ENCODE measurements at places on chromosomes 3 and 15.

DNA sequence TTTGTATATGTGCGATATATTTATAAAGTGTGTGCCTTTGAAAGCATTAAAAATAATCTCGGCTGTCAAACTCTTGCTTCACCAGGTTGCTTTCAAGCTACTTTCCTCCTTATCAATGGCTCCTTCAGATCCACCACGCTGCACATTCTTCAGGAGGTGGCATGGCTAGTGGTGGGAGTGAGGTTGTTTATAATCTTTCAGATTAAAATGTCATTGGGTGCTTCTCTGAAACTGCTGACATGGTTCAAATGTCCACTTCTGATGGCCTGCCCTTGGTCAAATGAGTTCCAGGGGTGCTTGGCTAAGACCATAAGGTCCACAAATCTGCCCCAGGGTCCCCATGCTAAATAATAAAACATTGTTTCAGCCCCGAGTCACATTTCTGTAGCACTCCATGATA lies 36.7 kb downstream of the ARHGAP31 start:
- no peak for DNase-seq

- no peak for DNase-seq
These were observed 39.7 kb downstream of the MYO5C start for GRCh38 chr15:52255935-52256334.

- no peak for DNase-seq
These were observed 410.3 kb downstream of the AGBL1 start for GRCh38 chr15:86489981-86490380.

GRCh38 chr15:70315431-70315830 lies 217.7 kb upstream of the TLE3 start:
- no peak for DNase-seq

GRCh38 chr3:63976161-63976871 lies 47.0 kb downstream of the PSMD6 start:
- no peak for DNase-seq

DNA sequence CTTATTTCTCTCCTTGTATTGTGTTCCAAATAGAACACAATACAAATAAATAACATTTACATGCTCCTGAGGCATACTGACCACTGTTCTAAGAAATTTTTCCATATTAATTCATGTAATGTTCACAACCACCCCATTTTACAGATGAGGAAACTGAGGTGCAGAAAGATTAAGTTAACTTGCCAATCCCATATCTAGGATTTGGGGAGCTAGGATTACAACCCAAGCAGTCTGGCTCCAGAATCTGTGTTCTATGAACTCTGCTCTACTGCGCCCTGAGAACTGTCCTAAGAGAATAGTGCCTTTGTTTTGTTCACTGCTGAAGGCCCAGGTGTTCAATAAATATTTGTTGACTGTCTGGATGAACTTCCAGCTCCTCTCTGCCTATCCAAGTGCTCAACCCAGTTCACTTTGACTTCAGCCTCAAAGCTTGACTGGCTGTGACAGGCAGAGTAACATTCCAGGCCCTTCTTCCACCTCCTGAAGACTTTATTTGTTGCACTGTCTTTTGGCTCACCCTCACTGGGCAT lies 3.1 kb downstream of the NEK10 start:
- no peak for DNase-seq

DNA sequence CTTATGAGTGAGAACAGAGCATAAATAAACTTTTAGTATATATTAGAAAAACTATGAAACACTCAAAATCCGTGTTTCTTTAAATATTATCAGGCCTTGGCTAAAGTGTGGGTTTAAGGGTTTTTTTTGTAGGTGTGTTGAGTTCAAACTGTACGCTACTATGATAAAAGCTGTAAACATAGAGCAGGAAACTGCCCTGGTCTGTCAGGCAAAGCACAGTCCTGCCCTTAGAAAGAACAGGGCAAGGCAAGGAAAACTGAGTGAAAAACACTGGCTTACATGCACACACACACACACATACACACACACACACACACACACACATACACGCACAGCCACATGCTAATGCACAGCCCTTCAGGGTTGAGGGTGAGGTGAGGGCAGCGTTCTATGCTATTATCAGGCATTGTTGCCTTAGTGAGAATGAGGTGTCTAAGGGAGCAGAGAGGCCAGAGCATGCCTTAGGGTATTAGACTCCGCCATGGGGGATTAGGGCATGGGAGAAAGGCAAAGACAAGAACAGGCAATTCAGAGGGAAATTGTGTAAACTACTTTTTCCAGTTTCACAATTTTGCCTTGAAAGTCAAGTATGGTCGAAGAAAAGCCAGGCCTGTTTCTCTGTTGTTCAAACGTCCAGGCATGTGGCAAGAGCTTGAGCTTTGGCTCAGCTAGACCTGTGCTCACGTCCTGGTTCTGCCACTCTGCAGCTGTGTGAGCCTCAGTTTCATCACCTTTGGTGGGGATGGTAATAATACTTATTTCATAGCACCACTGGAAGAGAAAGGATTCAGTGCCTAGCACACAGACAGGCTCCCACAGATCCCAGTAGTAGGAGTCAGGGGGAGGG lies 36.3 kb upstream of the TPM1 start:
- DNase-seq: no peak

DNA sequence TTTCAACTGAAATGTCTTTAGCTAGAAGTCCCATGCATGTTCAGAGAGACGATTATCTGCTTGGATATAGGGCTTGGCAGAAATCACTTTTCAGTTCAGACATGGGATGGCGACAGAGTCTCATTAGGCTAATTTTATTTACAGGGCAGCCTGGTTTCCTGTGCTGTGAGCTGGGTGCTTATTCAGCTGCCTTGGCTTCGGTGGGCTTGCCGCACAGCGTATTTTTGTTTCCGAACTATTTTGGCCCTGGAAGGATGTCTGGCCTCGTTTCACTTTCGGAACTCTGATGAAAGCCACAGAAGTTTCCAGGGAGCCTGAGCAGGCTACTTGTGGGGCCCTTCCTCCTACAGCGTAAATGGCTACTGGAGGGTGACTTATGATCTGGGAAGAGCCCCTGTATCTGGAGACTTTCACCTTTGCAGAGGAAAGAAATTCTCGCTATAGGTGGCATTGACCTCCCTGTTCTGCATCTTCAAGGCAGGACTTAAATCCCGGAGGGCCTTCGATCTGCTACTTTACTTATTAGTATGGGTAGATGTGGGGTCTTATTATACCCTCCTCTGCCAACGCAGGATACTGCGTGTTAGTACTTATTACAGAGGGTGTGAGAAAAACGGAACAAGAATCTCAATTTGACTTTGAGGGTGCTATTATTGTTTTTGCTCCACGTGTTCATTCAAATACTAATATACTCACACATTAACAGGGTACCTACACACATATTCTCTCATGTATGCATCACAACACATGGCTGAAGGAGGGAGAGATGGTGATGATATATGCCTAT lies 364.0 kb upstream of the RBMS3 start:
- DNase-seq: no peak

DNA sequence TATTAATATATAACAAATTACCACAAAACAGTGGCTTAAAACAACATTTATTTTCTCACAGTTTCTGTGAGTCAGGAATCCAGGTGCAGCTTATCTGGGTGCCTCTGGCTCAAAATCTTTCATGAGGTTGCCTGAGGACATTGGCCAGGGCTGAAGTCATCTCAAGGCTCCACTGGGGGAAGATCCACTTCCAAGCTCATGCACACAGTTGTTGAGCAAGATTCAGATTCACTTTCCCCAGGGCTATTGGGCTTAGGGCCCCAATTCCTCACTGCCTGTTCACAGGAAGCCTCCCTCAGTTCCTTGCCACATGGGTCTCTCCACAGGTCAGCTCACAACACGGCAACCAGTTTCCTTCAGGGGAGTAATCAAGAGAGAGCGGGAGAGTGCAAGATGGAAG lies 35.0 kb downstream of the RFTN1 start:
- DNase-seq: no peak

- no peak for DNase-seq
These were observed 238.0 kb upstream of the LRIG1 start for GRCh38 chr3:66738625-66739365.

GRCh38 chr15:77714555-77714954 lies 81.8 kb upstream of the LINGO1 start:
- no peak for DNase-seq

All from stimulated activated CD4-positive, alpha-beta T cell treated with anti-CD3 and anti-CD28 coated beads, TNF-alpha, amount 100 ng/mL, for 24 hours (primary cell).